ENCODE measurements at places on chromosomes 11 and 22.

GRCh38 chr11:112795142-112795815 is 165.9 kb upstream of the NCAM1 start:
- no peak for DNase-seq

- no peak for DNase-seq
Observed at GRCh38 chr22:37464181-37464580, 22.0 kb downstream of the MFNG start.

DNA sequence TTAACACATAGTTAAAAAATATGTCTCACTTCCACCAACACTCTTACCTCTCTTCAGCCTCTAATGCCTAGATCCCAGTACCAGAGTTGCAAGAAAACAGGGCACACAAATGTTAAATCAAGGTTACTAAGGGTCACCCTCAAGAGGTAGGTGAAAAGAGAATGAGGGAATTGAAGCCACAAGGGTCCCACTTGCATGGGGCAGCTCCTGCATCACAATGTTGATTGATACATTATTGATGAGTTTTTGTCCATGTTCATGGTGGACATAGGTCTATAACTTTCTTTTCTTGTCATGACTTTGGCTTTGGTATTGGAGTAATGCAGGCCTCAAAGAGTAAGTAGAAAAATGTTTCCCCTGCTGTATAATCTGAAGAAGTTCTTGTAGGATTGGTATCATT is 46.0 kb upstream of the IGLL5 start:
- no peak for DNase-seq

- no peak for DNase-seq
Observed at GRCh38 chr22:23163665-23164064, 16.6 kb upstream of the BCR start.

Data from activated effector memory CD4-positive, alpha-beta T cell treated with anti-CD3 and anti-CD28 coated beads, Interleukin-2, amount 50 U/mL, for 16 hours (primary cell).